ENCODE measurements at places on chromosomes 7 and 10.

- no peak for DNase-seq
Measured at GRCh38 chr10:42990016-42990720, 86.7 kb upstream of the RET start.

DNA sequence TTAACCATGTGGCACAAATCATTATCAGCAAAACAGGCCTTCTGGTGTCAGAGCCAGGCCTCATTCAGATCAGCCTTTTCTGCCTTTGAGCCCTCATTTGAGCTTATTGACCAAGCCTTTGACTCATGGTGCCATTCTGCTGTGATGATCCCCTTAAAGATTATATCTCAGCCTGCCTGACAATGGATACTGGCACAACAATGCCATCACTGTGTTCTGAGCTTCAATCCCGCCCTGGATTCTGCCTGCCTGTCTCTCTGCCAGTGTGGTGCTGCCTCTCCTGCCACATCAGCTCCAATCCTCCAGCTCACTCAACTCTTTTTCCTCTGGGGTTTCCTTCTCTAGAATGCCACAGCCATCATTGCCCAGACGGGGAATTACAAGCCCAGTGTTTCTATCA, 52.6 kb downstream of the SRI start:
- peak; percentile 50 for DNase-seq

- no peak for DNase-seq
Measured at GRCh38 chr10:104021246-104021645, 54.3 kb downstream of the SLK start.

DNA sequence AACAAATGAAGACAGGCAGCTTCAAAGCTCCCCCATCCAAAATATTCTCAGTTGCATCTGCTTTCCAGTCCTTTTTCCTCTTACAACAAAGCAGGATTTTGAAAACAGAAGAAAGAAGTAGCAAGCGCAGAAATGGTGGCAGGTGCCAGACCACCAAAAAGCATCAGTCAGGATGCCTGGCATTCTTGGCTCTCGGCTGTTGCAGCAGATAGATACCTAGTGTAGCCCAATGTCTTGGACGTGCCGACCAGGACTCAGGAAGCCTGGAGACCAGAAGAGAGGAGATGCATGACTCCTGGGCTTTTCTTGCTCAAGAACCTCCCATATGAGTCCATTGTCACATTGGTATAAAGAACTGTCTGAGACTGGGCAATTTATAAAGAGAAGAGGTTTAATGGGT, 115.2 kb downstream of the RAB18 start:
- DNase-seq = no peak

- DNase-seq = no peak
Measured at GRCh38 chr10:30029164-30029871, 30.1 kb downstream of the JCAD start.

GRCh38 chr7:36657036-36657660, 67.1 kb downstream of the AOAH start:
- no peak for DNase-seq

- no peak for DNase-seq
Measured at GRCh38 chr7:5780801-5781496, 514 bp downstream of the RNF216 start.

- no peak for DNase-seq
Measured at GRCh38 chr7:155412416-155413253, 45.3 kb upstream of the EN2 start.

DNA sequence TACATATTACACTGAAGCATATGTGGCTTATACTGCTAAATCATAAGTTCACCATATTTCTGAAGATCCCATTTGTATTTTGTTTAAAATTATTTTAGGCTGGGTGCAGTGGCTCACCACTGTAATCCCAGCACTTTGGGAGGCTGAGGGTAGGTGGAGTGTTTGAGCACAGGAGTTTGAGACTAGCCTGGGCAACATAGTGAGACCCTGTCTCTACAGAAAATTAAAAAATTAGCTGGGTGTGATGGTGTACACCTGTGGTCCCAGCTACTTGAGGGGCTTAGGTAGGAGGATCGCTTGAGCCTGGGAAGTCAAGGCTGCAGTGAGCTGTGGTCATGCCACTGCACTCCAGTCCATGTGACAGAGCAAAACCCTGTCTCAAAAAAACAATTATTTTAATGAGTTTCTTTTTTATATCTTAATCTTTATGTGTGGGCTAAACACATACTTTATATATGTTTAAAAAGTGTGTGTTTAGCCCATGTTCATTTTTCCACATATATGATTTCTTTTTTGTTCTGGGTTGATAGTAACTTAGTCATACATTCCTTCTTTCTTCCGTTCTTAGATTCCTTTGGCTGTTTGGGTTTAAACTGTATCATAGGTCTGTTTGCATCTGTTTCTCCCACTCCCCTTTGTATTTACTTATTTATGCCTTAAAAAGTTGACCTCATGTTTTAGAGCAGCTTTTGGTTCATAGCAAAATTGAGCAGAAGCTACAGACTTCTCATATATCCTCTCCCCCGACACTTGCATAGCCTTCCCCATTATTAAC, 33.5 kb downstream of the RSBN1L start:
- DNase-seq = no peak

GRCh38 chr10:127145173-127145572, 51.2 kb downstream of the INSYN2A start:
- no peak for DNase-seq
